ENCODE measurements at places on chromosomes 13 and 19.
A peak's percentile ranks its signal among the peaks of the same experiment; 100 is the strongest.

DNA sequence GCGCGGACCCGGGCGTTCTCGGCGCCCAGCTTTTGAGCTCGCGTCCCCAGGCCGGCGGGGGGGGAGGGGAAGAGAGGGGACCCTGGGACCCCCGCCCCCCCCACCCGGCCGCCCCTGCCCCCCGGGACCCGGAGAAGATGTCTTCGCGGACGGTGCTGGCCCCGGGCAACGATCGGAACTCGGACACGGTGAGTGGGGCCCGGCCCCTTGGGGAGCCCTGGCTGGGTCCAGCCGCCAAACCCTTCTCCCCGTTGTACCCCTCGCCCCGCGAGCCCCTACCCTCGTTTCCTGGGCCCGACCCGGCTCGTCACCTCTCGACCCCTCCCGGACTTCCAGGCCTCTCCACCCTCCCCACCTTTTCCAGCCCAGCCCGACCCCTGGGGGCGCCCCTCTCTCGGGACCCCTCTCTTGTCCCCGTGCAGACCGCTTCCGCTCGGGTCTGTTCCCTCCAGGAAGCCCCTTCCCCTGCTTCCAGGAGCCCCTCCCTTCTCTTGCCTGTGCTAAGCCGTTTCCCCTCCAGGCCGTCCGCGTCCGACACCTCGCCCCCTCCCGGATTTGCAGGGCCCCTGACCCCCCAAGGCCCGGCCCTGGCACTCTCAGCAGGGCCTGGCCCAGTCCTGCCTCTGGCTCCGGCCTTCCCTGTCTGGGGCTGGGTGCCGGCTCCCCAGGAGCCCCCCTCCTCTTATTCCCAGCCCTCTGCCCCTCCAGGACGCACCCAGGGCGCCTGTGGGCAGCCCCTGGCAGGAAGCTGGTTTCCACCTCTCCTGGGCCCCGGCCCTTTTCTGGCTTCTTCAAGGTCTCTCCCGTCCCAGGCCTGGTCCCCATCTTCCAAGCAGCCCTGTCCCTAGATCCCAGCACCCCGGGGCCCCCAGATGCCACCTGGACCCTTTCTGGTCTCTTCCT lies 632 bp downstream of the MARK4 start:
- no peak for DNase-seq

DNA sequence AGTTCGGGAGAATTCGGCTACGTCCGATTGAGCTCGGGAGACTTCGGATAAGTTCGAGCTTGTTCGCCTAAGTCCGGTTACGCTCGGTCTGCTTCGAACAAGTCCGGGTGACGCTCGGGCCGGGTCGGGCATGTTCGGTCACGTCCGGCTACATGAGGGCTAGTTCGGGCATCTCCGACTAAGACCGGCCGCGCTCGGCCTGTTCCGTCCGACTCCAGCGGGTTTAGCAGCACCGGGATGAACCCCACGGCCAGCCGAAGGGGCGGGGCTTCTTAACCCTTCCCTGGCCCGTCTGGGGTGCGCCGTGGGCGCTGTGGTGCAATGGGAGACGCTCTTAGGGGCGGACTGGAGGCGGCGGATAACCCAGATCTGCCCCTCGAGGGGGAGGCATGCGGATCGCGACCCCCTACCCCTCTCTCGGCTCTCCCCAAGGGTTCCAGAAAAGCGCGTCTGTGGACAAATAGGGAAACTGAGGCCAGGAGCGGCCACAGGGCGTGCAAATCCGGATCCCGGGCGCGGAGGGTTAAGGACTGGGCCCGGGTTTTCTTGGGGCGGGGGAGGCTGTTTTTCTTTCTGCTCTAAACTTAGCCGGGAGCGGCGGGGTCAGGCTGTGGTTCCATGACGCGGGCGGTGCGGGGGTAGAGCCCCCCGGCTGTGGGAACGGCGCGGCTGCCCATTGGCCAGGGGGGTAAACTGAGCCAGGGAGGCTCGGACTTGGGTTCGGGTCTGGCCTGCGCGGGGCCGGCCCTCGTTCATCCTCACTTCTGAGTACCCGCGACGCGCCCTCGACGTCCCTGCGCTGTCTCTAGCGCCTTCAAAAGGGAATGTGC lies 1.5 kb downstream of the PDE4C start:
- peak; percentile 67 for DNase-seq

DNA sequence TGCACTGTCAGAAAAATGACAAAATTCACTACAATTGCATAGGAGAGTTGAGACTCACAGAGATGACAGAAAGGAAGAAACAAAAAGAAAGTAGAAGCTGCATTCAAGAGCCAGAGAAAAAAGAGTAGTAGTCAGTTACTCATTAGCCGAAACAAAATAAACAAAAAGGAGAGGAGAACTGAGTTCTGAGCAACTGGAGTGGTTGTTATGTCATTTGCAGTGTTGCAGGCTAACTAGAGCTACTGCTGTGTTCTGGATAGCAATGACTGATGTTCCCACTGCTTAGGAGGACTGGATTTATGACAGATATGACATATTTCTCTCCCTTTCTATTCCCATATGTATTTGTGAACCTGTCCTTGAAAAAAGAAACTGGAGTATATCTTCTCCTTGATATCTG lies 482.6 kb downstream of the RFC3 start:
- DNase-seq, result no peak

DNA sequence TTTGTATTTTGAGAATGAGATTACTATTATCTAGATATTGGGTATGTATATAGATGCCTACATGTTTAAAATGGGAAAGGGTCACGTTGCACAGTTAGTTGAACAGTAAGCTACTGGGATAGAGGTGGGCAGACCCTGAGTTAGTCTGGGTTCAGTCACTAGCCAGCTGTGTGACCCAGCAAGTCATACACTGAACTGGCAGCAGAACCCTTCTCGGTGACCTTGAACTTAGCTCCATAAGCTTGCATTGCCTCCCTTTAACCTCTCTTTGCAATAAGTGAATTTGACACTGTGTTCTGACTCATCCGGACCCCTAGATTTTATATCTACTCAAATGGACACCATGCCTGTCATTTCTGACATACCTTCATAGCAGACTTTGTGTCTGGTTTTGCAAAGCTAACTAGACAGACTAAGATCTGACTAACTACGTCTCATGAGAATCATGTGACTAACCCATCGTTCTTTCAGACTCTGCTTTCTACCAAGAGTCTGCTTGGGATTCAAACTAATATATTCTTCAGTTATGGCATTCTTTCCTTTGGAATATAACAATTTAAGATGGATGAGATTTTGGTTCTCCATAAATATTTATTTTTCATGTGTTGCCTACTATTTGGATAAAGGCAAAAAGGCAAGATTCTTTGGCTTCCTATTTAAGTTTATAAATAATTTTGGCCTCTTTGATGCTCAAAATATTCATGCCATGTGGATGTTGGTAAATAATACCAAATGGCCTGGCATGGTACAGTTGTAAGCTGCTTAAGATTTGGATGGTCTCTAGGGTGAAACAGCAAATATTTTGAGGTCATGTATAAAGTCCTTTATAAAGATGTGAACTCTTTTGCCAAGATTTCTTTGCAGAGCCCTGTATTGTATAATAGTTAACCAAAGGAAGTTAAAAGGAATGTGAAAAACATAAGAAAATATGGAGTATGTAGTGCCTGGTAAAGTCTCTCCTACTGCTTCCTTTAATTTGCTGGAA lies 159.3 kb downstream of the ITGBL1 start:
- DNase-seq, result no peak

- no peak for DNase-seq
These were observed 396.9 kb upstream of the SLITRK5 start for GRCh38 chr13:87274209-87274819.

DNA sequence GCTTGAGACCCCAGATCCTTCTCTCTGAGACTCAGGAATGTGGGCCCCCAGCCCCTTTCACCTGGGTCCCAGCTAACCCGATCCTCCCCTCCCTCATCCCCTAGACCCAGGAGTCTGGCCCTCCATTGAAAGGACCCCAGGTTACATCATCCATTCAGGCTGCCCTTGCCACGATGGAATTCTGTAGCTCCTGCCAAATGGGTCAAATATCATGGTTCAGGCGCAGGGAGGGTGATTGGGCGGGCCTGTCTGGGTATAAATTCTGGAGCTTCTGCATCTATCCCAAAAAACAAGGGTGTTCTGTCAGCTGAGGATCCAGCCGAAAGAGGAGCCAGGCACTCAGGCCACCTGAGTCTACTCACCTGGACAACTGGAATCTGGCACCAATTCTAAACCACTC lies 463 bp downstream of the FGF21 start:
- DNase-seq, result no peak

DNA sequence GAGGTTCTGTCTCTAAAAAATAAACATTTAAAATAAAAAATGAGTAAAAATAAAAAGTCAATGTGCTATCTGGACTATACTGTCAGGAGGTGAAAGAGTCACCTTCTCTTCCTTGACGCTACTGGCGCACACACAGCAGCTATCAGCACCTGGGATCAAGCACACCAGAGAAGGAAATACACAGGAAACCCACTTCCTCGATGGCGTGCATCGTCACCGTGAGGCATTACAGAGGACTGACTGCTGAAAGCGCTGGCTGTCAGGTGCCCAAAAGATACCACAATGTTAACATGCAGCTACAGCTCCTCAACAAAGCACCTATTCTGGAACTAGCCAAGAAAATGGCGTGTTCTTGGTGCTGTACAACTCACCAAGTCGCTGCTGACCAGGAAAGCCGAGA lies 6.1 kb downstream of the SLC35E1 start:
- DNase-seq, result peak; percentile 57

DNA sequence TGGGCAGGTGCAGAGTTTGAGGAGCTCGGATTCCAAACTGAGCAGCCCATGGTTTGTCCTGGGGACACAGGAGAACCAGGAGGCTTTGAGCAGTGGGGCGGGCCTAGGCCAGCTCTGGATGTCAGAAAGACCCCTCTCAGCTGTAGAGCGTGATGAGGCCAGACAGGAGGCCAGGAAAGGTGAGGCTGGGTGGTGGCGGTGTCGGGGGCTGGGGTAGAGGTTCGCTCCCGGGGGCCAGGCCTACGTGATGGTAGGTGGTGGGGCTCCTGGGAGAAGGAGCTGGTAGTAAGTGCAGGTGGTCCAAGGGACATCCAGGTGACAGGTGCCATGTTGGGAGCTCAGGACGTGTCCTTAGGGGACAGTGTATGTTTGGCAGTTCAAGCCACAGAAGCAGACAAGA lies 13.5 kb upstream of the PTOV1 start:
- DNase-seq, result no peak

DNA sequence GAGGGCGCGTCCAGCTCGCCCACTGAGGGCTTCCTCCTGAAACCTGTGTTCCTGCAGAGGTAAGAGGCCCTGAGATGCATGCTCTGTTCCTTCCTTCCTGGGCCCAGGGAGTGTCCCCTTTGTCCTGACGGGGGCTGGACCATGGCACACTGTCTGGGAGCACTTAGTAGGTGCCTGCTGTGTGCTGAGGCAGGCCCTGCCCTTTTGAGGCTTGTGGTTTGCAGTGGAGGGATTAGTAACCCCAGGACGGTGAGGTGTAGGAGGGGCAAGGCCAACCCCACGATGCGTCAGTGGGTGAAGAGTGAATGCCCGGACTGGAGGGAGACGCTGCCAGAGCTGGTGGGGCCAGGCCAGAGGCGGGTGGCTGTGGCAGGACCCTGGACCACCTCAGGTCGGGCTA lies 11.2 kb upstream of the F2RL3 start:
- no peak for DNase-seq

DNA sequence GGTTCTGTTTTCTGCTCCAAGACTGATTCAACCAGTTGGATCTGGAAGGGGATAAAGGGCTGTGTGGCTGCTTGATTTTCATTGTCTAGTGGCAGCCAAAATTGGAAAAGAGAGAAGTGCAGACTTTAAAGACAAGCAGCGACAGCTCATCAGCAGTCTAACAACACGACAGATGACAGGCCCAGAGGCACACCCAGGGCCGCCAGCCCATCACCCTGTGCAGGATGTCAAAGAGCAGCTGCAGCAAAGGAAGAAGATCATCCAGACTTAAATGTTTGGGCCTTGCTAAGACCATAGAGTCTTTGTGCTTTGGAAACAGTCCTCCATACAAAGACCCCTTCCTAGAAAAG lies 421.0 kb upstream of the KLF12 start:
- no peak for DNase-seq

- no peak for DNase-seq
These were observed 599 bp downstream of the ZNF331 start for GRCh38 chr19:53538378-53539109.
